Germinal center (tissue), 1 donor: ENCODE measurements at places on chromosomes 13 and 19.

DNA sequence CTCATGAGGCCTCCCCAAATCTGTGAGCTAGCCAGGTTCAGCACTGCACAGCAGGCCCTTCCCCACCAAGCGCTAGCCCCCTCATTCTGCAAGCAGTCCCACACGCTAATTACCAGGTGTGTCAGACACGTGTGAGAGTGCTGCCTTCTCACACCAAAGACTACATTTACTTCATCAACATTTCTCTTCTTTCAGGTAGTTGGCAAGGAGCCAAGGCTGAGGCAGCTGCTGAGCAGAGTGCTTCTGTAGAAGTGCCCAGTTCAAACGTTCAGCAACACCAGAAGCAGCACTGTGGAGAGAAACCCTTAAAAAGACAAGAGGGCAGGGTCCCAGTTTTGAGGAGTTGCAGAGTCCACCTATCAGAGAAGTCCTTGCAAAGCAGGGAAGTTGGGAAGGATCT, 6.4 kb downstream of the ZNF773 start:
- DNase-seq: no peak

GRCh38 chr19:43310221-43310620, 40.9 kb upstream of the PSG9 start:
- DNase-seq: no peak

DNA sequence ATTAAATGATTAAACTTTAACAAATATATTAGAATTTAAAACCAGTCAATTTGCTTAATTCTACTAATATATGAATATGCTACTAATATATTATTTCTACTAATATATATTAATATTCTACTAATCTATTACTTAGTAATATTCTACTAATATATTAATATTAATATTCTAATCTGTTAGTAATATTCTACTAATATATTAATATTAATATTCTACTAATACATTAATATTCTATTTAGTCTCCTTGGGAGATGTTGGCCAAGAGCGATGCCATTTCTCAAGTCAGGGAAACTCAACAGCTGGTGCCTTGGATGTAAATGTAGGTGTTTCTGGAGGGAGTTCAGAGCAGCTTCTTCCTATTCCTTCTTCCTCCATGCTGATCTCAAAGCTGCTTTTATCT, 259.2 kb upstream of the TMTC4 start:
- DNase-seq: no peak

DNA sequence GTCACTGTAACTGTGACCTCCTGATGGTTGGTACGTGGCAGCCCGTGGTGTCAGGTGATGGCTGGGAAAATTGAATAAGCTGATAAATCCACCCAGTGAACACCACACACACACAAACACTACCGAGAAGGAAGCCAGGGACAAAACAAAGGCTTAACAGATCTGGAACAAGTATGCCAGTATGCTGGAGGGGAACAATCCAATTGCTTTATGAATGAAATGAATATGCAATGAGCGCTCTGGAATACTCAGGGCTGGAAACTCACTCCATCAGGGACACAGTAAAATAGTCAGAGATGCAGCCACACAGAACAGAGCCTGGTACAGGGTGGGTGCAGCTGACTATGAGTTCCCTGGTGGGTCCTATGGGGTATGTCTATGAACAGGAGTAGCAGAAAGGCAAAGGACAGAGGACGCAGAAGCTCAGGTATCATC, 16.7 kb downstream of the TMTC4 start:
- no peak for DNase-seq

DNA sequence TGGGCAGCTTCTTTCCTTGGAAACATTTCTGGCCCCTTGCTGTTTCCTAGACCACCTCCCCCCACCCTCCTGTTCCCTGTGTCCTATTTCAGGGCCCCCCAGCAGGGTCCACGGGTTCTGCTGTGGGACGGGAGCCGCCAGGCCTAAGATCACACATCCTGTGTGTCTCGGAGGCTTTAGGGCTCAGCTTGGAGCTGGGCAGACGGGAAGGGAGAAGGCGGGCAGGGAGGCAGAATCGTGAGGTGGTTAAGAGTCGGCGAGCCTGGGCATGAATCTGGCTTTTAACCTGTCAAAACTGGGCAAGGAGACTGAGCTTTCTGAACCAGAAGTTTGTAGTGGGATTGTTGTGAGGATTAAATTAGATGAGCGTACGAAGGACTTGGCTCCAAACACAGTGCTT, 4.8 kb downstream of the KCNC3 start:
- no peak for DNase-seq

DNA sequence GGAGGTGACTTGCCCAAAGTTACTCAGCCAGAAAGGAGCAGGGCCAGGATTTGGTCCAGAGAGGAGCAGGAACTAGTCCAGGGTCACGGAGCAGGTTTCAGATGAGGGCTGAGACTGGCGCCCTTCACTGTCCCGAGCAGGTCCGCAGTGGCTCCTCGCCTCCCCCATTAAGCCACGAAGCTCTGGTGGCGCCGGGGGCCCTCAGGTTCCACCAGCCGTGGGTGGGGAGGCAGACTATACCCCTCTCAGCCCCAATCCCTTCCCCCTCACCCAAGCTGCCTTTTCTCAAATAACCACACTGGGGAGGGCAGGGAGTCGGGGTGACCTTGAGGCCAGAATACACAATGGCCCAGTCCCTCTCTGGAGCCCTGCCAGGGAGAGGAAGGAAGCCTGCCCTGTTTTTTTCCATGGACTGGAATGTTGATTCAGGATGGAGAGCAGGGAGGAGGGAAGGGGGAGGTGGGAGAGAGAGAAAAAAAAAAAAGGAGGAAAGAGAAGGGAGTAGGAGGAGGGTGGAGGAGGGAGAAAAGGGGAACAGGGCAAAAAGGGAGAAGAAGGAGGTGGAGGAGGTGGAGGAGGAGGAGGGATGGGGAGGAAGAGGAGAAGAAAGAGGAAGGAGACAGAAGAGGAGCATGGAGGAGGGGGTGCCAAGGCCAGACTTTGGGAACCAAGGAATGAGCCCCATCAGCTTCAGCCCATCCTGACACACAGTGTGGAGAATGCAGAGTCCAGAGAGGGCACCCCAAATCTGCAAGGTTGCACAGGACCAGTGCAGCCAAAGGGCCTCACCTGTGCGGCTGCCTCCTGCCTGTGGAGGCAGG, 19.7 kb downstream of the CEACAM16 start:
- DNase-seq: no peak

DNA sequence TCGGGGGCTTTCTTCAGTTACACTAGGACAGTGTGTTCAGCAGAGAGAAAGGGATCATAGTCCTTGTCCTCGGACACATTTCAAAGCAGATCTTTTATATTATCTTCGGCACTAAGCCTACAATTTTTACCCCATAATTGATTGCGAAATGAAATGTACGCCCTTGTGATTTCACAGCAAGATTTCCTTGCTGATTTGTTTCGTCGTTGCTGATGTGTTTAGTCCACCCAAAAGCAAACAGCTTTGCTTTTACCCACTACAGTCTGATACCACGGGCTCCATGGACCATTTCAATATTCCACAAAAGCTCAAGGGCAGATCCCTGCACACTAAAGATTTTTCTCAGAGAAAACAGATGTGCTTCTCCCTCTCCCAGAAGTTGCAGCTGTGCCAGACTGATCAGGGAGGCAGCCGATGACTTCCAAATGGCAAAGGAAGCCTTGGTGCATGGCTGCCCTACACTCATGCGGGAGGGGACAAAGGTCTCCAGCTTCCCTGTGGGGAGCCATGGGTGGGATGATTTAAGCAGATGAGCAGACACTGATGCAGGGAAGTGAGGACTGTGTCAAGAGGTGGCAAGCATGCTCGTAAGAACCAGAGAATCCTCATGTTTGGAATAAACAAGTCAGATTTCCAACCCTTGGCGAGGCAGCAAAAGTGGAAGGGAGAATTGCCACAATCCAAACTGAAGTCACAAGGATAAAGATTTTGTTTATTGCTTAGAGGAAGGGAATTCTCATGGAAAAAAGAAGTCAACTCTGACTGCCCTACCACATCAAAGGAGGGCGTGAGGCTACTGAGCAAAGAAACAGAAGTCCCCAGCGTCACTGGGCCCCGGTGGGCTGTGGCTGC, 81.1 kb downstream of the STK24 start:
- no peak for DNase-seq

DNA sequence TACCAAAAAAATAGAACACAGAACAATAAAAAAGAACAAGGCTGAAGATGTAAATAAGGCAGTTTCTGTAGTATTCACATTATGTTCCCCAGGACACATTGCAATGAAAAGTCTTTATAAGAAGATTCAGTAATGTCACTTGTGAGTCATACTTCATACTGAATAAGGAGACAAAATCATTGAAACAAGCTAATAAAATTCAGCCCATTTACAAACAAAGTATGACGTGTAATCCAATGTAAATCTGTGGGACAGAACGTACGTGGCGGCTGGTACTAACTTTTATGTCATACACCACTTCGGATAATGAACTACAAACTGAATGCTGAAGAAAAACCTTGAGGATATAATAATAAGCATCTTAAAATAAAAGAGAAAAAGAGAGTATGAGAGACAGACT, 512.8 kb upstream of the MIR17HG start:
- DNase-seq: no peak

DNA sequence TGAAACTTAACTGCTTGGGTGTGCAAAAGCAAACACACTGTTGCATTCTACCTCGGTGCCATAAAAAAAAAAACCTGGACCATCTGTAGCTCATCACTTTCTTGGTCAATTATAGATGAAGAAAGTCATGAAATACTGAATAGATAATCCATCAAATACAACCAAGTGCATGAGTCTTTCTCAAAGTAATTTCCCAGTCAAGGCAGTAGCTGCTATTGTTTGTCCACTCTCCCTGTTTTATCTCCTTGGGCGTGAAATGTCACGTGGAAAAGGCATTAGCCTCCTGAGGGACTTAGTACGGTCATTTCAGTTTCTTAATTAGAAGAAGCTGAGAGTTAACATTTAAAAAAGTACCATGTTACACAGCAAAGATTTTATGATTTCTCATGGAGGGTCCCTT, 1697.9 kb downstream of the PCDH9 start:
- DNase-seq: no peak

GRCh38 chr13:50721672-50721992, 121.9 kb downstream of the DLEU7 start:
- no peak for DNase-seq

- DNase-seq: no peak
Measured at GRCh38 chr13:99066219-99066618, 88.4 kb upstream of the DOCK9 start.

- no peak for DNase-seq
Measured at GRCh38 chr13:34108410-34108809, 290.5 kb downstream of the RFC3 start.

GRCh38 chr13:80340651-80341100, 250 bp downstream of the SPRY2 start:
- DNase-seq: no peak

DNA sequence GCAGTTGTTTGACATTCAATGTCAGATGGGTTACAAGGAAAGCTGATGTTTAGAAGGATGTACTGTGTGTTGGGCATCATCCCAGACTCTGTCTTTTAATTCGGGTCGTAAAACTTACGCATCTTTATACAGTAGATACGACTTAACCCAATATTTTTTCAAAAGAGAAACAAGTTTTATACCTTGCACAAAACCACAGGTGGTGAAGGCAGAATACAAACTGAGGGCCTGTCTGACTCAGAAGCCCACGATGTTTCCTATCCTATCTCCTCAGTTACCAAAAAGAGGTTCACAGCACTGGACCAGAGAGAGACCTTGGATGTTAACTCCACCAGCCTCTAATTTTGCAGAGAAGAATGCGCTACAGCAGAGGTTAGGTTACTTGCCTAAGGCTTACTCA, 477.0 kb downstream of the FOXO1 start:
- no peak for DNase-seq

GRCh38 chr19:1395194-1396018, 5.9 kb downstream of the GAMT start:
- no peak for DNase-seq

GRCh38 chr19:17553256-17553655, 2.2 kb upstream of the COLGALT1 start:
- DNase-seq: no peak
